ENCODE measurements at places on chromosomes 11 and 22.
A peak's percentile ranks its signal among the peaks of the same experiment; 100 is the strongest.

- DNase-seq = no peak
Measured at GRCh38 chr22:24681236-24681635, 78.2 kb downstream of the GGT1 start.

DNA sequence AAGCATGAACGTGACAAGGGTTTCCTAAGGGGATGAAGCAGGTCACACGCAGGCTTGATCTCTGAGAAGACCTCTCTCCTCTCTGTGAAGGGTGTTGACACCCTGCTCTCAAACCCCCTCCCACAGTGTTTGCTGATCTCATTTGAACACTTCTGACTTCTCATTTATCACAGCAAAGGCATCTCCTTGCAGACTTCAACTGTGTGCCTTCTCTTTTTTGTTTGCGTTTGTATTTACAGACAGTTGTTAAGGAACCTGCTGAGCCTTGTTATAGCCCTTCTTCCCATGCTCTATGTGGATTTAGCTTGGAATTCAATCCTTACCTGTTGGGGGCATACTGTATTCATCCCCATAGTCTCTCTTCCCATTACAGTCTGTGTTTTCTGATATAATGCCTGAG lies 206.5 kb downstream of the NELL1 start:
- no peak for DNase-seq

DNA sequence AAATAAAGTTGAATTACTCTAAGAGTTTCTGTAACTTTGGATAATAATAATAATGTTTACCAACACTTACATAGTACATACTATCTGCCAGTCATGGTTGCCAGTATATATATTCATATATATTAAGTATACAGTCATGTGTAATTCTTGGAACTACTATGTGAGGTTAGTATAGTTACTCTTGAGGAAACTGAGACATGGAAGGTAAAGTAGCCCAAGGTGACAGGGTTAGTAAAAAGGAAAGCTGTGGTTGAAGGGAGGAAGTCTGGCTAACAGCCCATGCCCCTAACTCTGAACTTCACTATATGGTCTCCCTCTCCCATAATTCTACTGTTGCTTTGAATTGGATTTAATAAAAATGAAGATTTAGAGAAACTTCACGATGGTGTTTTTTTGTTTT lies 24.9 kb downstream of the FDX1 start:
- no peak for DNase-seq

GRCh38 chr11:46601129-46601528 lies 7.3 kb upstream of the AMBRA1 start:
- DNase-seq = no peak

GRCh38 chr22:47121791-47122190 lies 359.3 kb downstream of the TBC1D22A start:
- DNase-seq = no peak

DNA sequence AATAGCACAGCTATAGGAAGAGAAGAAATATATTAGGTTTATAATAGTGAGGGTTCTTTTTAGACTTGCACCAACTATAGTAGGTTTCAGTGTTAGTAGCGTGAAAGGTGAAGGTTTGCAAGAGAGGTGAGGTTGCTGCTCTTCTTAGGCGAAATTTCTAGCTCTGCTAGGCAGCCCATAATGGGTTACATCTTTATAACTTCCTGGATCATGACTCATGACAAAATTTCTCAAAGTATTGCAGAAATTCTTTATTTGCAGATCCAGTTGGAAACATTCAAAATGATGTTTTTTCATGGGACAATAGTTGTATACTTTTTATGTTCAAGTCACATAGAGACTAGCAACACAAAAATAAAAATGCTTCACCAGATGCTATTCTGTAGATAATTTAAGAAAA lies 260.0 kb downstream of the SOX6 start:
- no peak for DNase-seq

DNA sequence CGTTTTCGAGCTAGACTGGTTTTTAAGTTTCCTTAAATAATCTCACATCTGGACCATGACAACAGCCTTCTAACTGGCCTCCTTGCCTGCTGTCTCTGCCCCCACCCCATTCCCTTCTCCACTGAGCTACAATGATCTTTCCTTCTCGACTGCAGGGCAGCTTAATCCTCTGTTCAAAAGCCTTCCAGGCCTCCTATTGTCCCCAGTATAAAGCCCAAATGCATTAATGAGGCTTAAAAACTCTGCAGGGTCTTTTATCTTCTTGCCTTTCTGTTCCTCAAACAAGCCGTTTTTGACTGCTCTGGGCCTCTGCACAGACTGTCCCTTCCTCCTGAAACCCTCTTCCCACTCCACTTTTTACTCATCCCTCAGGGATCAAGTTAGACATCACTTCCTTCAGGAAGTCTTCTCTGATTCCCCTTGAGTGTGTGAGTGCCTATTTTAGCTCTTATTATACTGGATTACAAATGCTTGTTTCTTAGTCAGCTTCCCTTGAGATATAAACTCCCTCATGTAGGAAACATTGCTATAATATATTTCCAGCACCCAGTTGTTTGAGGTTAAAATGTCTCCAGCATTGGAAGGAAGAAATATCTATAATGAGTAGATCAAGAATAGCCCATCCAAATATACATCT lies 23.6 kb upstream of the PAMR1 start:
- DNase-seq = no peak

DNA sequence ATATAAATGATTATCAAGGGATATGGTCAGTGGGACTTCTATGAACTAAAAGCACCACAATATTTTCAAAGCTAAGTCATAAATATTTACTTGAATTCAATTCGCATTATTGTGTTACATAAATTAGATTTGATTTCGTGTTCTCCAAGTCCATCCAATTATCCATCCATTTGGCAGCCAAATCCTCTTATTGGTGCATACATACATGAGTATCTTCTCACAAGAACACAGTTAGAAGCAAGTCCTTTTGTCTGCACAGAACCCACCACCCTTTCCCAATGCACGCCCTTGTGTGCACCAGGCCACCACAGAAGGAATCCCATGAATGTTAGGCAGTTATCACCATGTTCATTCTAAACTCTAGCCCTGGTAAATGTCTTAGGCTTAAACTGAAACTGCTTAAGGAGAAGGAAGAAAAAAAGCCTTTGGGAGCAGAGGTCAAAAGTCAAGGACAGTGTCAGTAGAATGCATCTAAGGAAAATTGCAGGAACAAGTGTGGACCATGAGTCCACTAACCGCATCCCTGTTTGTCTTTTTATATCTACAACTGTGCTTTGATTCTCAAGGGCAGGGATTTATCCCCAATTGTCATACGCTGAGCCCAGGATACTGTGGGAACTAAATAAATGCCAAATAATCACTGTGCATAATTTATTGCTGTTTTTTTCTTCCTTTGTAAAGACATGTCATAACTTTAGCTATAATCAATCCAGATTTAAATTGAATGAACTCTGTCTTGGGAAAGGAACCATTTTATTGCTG lies 108.2 kb upstream of the DDI1 start:
- no peak for DNase-seq

- no peak for DNase-seq
Measured at GRCh38 chr11:104061853-104062521, 25.5 kb downstream of the DDI1 start.

GRCh38 chr11:68958211-68958610 lies 22.6 kb downstream of the MRGPRD start:
- no peak for DNase-seq

DNA sequence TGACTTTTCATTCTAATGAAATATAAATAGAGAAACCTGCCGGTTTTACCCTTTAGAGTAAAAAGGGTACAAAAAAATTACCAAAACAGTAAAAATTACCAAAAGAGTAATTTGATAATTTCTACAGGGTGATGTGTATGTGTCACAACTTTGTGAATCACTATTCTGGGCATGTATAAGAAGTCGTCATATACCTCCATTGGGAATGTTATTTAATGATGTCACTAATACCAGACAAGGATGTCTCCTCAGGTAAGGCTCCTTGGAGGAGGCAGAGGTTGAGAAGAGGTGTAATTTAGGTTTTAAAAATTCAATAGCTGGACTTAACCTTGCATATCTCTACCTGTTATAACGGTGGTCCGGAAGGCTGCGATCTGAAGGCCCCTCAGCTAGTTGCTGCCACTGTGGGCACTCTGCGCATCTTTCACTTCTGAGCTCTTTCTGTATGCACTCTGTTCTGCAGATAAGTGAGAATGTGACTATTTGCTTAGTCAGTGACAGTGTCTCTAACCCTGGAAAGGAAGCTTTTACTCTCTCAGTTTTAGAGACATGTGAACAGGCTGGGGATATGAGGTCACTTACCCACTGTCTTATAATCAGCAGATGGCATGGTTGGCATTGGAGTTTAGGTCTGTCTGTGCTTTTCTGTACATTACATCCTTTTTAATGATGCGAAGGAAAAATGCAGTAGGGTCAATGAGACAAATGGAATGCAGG lies 987 bp upstream of the NCR3LG1 start:
- DNase-seq = no peak

- DNase-seq = peak; percentile 78
Measured at GRCh38 chr11:46489656-46490560, 98.3 kb upstream of the CHRM4 start.

DNA sequence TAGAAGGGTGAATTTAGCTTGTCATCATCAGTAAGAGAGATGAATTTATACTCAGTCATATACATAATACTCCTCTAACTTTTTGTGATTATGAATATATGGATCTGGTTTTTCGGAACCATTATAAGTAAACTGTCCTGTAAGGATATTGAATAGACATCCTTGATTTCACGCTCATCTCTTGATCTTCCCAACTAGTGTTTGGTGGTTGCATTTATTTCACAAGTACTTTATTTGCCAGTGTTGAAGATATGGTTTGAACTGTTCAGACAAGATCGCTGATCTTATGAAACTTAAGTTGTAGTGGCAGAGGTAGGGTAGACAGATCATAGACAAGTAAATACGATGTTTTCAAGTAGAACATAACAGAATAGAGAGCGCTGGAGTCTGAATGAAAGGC lies 3.0 kb downstream of the FBXO7 start:
- no peak for DNase-seq

GRCh38 chr11:69918938-69919650 lies 99.9 kb upstream of the FGF3 start:
- DNase-seq = peak; percentile 72

GRCh38 chr11:78795621-78796261 lies 221.1 kb upstream of the NARS2 start:
- no peak for DNase-seq

DNA sequence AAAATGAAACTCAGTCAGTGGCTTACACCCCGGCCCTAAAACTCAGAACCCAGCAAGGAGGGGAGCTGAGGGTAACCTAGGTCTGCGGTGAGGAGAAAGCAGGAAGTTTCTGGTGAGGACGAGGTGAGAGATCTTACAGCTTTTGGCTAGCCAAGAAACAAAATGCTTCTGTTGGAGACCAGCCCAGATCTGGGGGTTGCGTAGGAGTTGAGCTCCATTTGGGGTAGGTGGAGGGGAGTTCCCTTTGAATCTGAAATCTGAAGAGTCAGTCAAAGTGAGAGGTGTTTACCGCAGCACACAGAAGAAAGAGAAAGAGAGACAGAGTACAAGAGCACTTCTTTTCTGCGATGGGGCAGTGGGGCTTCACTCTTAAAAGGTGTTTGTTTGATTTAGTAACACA lies 29.6 kb downstream of the EHF start:
- no peak for DNase-seq

GRCh38 chr11:9060700-9061111 lies 30.7 kb downstream of the SCUBE2 start:
- DNase-seq = peak; percentile 47

- no peak for DNase-seq
Measured at GRCh38 chr11:37313266-37313665, 715.2 kb upstream of the RAG2 start.
